NCI-H774 (cell line): ENCODE measurements at places on chromosomes 2 and 18.
A peak's percentile ranks its signal among the peaks of the same experiment; 100 is the strongest.

- no peak for DNase-seq
Measured at GRCh38 chr2:101398116-101398821, 11.0 kb upstream of the CREG2 start.

DNA sequence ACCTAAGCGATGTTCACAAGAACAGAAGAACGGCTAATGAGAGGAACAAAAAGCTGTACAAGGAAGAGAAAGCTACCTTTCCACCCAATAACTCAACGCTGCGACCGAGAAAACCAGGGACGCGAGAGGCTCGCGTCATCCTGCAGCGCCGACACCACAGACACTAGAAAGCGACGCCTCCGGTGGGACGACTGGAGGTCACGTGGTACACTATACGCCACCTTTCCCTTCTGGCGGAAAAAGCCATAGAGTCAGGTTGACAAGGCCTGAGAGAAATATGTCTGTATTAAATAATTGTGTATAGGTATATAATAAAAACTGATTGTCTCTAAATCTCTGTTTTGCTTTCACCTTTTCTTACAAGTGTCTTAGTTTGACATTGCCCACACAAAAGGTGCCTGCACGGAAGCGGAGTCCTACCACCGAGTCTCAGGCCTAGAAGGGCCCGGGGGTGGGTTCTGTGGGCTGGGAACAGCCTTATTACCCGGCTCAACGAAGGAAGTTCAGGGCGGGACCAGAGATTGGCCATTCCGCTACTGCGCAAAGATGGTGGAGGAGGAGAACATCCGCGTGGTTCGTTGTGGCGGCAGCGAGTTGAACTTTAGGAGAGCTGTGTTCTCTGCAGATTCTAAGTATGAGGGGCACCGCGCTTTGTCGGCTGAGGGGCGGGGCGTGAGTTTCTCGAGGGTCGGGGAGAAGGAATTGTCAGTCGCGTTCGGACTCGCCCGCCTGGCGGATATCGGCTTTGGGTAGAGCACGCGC lies at the start of gene WDR75:
WDR75 (plus strand) TSS at position 528 of the 762 bp plus-strand sequence; CDS start at position 547, 19 bp downstream.
- DNase-seq = peak; percentile 92

DNA sequence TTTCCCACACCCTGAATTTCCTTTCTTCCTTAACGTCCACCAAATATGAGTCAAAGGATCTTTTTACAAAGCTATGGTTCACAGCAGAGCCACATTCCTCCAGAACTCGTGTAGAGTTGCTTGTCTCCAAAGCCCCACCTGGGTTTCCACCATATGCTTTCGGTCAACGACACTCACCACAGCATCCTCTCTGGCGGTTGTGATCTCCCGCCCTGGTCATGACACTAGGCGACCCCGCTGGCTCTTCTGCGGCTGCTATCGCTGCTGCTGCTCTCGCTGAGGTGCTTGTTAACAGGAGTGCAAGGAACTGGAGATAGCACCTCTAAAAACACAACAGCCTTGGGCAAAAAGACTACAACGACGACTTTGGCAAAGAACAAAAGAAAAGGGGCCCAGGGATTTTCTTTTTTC lies 340 bp downstream of the SLC40A1 start:
- no peak for DNase-seq

DNA sequence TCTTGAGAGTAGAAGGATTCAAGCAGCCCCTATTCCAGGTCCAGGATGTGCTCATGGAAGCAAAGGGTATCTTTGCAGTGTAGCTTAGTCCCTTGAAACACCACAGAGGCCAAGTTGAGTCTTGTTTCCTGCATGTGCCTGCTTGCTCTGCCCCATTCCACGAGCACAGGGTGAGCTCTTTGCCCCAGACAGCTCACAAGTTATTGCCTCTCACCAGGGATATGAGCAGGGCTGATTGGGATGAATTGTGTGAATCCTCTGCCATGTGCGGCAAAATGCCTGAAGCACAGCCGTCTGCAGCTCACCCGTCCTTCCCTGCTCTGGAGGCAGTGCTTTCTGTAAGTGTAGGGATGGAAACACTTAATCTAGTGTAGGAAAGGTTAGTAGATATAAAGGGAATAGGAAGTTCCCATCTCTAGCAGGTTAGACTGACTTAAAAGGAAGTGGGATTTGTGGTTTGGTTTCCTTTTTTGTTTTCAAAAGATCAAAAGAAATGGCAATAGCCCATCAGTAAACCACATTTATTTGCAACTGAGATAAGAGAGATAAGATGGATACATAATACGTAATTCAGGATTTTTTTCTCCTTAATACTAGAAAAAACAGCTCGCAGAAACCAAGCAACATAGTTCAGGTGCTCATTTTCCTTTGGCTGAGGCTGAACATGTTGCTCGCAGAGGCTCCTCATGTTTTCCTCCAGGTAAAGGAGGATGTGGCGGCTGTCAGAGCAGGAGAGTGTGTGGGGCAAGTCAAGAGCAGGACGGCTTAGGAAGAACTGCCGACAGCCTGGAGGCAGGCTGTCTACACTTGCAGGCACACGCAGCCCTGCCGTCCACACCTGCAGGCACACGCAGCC lies 41.4 kb downstream of the TMEM182 start:
- no peak for DNase-seq

DNA sequence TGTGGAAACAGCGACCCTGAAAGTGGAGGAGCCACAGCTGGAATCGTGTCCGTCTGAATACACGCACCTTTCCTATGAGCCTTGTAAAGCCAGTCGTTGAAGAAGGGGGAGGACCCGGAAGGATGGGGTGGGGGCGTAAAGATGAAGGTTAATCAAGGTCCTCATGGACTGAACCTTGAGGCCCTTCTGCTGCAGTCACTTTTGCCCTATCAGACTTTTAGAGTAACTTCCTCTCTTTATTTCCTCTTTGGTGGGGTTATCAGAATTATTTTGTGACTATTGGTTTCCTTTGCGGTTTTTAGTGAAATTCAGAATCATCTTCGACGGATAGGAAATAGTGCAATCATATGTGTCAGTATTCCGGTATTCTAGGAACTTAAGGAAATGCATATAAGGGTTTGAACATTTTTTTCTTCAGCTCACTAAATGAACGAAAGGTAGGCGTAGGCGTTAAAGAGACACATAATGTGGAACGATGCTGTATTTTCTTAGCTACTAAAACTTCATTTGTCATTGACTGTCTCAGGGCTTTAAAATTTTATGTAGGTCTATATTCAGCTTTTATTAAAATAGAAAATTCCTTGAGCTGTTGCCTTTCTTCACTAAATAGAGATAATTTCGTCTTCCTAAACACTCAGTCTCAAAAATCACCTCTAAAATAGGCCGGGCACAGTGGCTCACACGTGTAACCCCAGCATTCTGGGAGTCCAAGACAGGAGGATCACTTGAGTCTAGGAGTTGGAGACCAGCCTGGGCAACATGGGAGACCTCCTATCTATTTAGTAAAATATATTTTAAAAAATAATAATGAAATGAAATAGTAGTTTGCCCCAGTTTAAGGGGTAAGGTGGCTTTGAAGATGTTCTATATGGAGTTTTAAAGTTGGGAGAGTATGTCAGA lies 1.4 kb upstream of the YES1 start:
- DNase-seq = no peak

- no peak for DNase-seq
Measured at GRCh38 chr2:18122544-18123210, 244.2 kb downstream of the KCNS3 start.

DNA sequence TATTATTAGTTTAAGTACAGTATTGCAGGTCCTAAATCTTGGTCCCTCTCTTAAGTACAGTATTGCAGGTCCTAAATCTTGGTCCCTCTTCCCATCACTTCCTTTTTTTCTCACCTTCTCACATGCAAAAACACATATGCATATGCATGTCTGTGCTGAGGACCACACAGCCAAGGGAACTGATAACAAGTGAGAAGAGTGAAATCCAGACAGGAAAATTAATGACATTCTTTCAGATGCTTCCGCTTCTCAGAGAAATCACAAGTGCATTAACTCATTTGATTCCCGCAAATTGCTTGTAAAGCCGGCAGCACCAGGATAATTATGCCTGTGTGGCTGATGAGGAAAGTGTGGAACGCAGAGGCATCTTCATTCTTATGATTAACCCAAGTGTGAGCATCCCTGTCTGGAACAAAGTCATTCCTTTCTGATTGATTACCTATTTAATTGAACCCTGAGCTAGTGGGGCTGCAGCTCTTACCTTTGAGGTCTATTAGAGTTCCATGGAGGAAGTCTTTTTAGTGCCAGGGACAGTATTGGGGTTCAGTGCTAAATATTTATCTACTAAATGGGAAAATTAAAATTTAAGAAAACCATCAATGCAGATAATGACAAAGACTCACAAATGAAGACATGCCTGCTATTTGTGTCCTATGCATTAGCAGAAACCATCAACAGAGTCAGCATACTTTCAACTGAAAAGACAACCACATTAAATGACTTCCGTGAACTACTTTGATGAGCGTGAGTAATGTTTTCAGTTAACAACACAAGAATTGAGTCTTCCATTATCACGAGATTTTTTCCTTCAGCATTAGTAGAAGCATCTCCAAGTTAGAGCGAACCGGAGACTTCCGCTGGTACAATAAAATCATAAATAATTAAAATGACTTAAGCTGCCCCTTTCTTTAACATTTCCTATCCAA lies 220.4 kb upstream of the SLC35G4 start:
- DNase-seq = no peak

- no peak for DNase-seq
Measured at GRCh38 chr2:241142063-241142462, 7.2 kb downstream of the PASK start.

GRCh38 chr2:62118160-62118559 lies 77.8 kb upstream of the B3GNT2 start:
- DNase-seq = no peak

DNA sequence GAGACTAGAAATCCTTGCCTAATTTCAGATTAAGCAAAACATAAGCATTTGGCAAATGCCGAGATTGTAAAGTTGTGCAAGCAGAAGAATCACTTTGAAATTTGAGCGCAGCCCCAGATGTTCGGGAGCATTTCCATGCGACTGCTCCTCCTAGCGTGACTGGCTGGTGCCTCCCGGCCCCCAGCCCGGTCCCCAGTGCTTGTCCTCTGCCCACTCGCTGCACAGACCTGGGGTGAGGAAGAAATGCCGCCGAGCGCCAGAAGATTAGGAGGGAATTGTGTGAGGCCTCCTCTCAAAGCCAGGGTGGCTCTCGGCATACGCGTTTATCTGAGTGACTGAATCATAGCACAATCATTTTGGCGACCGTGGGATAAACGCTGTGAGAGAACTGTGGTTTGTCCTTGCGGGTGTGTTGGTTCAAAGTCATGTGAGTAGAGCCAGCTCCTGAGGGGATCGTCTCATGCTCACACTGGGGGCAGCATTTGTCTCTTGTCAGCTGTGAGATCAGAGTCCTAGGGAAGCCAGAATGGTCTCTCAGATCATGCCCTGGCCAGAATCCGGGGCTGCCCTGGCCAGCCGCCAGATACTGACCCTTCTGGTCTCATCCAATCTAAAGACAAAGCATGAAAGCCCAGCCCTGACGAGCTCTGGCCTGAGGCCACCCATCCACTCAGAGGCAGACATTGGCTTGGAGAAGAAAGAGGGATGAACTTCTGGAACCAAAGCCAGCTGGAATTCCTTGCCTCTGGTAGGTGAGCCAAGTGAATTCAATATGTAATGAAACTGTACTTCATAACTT lies 189.3 kb downstream of the SH3RF3 start:
- no peak for DNase-seq

- no peak for DNase-seq
Measured at GRCh38 chr18:7877609-7878008, 310.5 kb downstream of the PTPRM start.

- DNase-seq = no peak
Measured at GRCh38 chr2:239131521-239131920, 269.3 kb downstream of the HDAC4 start.

- DNase-seq = no peak
Measured at GRCh38 chr2:144678736-144679135, 158.8 kb upstream of the ZEB2 start.

- DNase-seq = no peak
Measured at GRCh38 chr2:34162231-34162630, 563.1 kb upstream of the FAM98A start.

DNA sequence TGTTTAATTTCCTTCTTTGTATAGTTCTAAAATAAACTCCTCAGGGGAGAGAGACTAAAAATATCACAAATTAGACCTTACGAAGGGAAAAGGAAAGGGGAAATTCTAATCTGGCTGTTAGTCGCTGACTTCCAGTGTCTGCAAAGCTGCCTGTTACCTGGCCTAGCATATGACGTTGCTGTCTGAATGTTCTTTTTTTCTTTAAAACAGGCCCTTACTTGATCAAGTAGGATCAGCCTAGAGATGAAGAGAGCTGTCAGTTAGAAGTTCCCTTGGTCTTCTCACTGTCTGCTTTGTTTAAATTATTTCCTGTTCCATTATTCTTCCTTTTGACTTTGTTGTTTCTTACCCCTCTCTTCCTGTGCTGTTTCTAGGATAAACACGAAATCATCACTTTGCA lies 11.2 kb downstream of the NCK2 start:
- DNase-seq = no peak
